Activated CD4-positive, alpha-beta T cell treated with anti-CD3 and anti-CD28 coated beads, Interleukin-2, Interleukin-6, amounts not matched to agents 100 ng/mL and 50 ng/mL, durations not matched to agents 16 hours and 8 hours (primary cell): ENCODE measurements at places on chromosomes 16 and 17.

- DNase-seq, result no peak
Observed at GRCh38 chr17:34865716-34866115, 95.5 kb downstream of the CCT6B start.

- DNase-seq, result no peak
Observed at GRCh38 chr16:54540525-54541180, 254.1 kb upstream of the IRX3 start.

- no peak for DNase-seq
Observed at GRCh38 chr16:67395458-67396158, 2.3 kb upstream of the TPPP3 start.

GRCh38 chr16:49282690-49283375 is 1.2 kb upstream of the CBLN1 start:
- DNase-seq, result no peak

- DNase-seq, result peak; percentile 85
Observed at GRCh38 chr17:77666881-77667395, 291.6 kb upstream of the TNRC6C start.

- DNase-seq, result no peak
Observed at GRCh38 chr16:81397879-81398520, 46.6 kb upstream of the CMIP start.

- DNase-seq, result peak; percentile 74
Observed at GRCh38 chr17:3683054-3683511, 12.9 kb downstream of the P2RX5 start.

- no peak for DNase-seq
Observed at GRCh38 chr16:30340621-30341020, 14.5 kb downstream of the CD2BP2 start.

DNA sequence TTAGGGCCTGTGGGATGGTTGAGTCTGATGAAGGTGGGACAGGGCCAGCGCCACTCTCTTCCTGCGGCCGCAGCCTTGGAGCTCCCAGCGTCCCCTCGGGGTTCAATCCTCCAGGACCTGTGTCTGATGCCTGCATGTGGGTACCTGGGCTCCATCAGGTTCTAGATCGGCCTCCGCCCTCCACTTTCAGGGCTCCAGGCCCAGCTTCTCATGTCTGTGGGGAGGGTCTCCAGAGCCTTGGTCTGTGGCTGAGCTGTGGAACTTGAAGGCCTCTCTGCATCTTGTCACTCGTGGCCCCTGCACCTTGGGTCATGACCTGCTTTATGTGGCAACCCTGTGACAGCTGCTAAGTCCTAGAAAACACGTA is 89.8 kb upstream of the ZNF750 start:
- DNase-seq, result no peak

DNA sequence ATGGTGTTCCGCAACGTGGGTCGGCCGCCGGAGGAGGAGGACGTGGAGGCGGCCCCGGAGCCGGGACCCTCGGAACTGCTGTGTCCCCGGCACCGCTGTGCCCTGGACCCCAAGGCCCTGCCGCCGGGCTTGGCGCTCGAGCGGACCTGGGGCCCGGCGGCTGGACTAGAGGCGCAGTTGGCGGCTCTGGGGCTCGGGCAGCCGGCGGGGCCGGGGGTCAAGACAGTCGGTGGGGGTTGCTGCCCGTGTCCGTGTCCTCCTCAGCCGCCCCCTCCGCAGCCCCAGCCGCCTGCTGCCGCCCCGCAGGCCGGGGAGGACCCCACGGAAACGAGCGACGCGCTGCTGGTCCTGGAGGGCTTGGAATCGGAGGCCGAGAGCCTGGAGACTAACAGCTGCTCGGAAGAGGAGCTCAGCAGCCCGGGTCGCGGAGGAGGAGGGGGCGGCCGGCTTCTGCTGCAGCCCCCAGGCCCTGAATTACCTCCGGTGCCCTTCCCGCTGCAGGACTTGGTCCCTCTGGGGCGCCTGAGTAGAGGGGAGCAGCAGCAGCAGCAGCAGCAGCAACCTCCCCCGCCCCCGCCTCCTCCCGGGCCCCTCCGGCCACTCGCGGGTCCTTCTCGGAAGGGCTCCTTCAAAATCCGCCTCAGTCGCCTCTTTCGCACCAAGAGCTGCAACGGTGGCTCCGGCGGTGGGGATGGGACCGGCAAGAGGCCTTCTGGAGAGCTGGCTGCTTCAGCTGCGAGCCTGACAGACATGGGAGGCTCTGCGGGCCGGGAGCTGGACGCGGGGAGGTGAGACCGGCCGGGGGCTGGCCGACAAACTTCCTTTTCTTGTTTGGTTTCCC is 821 bp downstream of the SOCS7 start:
- peak; percentile 22 for DNase-seq

- DNase-seq, result no peak
Observed at GRCh38 chr17:75207760-75208159, 2.3 kb downstream of the NUP85 start.

GRCh38 chr16:66487580-66488275 is 60.6 kb downstream of the BEAN1 start:
- no peak for DNase-seq

DNA sequence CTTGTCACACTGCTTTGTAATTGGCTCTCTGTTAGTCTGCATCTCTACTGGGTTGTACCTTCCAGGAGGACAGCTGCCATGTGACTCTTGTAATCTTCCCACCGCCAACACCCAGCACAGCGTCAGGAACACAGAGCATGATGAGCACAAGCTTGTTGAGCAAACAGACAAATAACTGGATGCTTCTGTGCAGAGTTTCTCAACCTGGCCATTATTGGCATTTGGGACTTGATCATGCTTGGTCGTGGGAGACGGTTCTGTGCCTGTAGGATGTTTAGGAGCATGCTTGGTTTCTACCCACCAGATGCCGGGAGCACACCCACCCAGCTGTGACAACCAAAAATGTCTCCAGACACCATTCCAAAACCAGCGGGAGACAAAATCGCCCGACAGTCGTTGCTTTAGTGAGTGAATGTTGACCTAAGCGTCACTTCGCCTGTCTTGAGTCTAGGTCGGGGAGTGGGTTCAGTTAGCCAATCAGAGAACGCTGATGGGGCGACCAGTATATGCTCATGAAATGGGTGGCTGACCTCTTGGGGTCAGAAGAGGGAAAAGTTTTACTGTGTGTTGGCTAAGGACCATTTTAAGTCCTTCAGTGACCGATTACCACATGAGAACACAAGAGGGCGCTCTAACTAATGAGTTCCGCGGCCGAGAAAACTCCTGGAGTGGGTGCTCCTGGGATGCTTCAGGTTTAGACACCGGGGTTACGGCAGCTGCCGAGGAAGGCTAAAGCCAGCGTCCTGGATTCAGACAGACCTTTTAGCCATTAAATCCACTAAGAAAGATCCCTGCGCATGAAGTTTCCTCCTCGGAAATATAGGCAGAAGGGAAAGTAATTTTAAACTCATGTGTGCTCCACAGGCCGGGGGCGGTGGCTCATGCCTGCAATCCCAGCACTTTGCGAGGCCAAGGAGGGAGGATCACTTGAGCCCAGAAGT is 57.8 kb upstream of the TEX2 start:
- peak; percentile 76 for DNase-seq

GRCh38 chr17:27976331-27976730 is 66.1 kb upstream of the NLK start:
- DNase-seq, result no peak

DNA sequence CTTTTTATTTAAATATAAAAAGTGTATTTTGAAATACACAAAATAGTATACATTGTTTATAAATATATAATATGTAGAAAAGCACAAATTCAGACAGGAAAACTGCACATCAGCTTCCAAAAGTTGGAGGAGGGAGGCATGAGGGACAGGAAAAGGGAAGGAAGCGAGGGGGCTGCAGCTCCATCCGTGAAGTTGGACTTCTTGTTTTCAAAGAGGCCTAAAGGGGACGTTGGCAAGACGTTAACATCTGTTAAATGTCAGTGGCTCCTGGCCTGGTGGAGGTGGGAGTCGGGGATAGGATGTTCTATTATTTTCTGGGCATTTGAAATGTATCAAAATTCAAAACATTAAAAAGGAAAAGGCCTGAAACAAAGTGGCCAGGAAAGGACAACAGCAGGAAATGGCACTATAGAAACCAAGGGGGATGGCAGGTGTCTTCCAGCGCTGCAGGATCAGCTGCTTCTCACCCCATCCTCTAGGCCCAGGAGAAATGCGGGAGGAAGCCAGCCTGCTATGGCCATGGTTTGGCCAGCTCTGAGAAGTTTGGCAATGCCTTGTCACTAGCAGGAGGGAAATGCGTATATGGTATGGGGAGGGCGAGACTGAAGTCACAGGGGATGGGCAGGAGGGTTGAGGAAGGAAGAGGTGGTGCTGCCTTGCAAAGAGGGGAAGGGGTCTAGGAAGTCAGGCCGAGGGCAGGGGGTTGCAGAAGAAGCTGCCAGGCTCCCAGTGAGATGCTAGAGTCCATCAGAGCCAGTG is 6.4 kb downstream of the CMTM2 start:
- no peak for DNase-seq
